ENCODE measurements at places on chromosomes 1 and 21. TPM values are rescaled to one million over a fixed set of nuclear protein-coding genes. Genes with fewer than 3 reads are reported as not detected.

DNA sequence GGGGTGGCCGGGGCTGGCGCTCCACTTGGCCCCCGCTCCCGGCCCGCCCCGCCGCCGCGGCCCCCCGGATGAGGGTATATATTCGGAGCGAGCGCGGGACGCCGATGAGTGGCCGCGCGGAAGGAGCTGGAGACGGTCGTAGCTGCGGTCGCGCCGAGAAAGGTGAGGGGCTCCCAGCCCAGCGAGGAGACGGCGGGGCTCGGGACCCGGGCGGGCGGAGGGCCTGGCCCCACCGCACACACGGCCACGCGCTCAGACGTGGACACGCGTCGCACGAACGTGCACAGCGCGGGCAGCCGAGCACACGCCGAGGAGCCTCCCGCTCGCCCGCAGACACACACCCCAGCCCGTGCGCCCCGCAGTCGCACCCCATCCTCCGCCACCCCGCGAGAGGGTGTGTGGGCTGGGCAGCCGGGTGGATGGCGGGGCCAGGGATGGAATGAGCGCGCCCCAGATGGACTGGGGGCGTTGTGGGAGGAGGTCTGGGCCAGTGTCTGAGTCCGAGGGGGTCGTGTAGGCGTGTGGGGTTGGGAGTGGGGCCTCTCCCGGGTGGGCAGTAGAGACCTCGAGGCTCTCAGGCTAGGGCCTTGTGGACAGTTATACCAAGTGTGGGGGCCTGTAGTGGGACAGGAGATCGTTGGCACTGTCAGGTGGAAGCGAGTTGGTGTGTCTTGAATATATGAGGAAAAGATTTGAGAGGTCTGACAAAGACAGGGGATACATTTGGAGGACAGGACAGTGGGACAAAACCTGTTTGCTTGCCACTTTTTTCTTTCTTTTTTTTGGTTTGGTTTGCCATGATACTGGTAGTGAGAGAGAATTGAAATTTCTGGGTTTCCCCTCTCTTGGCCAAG lies at the start of gene UAP1:
Gene UAP1, plus strand, starts transcription at position 107 of the 854 bp plus-strand sequence. CDS start 4,347 bp downstream, outside the sequence.
- no peak for DNase-seq

Gene PKLR
- 1.0 TPM for total RNA-seq

Gene RGS8
- 0.33 TPM for total RNA-seq

DNA sequence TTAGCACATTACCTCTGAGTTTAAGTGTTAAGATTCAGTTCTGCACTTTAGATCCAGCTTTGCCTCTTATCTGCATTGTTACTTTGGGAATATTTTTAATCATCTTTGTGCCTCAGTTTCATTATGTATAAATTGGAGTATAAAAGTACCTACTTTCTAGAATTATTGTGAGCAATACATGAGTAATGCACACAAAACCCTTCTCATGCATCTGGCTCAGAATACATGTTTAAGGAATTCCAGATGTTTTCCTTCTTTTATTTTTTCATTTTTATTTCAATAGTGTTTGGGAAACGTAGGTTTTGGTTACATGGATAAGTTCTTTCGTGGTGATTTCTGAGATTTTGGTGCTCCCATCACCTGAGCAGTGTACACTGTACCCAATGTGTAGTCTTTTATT lies 14.2 kb downstream of the C8A start:
- DNase-seq = no peak

DNA sequence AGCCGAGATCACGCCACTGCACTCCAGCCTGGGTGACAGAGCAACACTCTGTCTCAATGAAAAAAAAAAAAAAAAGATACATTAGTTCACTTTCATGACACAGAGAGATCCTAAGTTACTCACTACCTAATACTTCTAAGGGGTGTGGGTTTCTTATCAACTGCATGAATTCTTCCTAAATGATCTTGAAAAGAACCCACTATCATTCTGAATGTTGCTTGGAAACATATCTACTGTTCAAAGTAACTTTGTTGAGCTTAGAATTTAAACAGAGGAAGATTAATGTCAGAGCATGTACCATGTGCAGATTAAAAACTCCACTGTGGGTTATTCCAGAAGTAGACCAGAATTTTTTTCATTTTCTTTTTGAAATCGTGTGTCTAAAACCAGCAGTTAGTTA lies 241.5 kb downstream of the LTN1 start:
- no peak for DNase-seq

Measured in type B pancreatic cell (in vitro differentiated cells).